ENCODE measurements at places on chromosomes 1 and 21.

GRCh38 chr1:221405146-221405545 lies 336.7 kb downstream of the DUSP10 start:
- no peak for DNase-seq

DNA sequence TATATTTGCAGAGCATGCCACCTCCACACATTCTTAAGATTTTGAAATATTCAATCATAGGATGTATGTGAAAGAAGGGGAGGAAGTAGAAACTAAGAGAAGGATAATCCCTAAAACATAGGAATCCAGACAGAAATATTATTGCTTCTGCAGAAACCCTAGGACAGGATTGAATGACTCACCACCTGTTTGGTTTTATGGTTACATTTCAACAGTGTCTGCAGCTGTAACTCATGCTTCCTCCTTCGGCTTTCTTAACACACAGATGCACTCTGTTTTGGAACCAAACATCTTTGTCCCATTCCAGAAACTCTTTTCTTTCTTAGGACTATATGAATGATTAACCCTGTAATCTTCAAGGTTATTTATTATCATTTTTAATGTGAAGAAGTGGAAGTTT lies 20.7 kb downstream of the RGS7 start:
- DNase-seq, result peak; percentile 49

- no peak for DNase-seq
Measured at GRCh38 chr1:167927046-167927754, 9.3 kb upstream of the DCAF6 start.

GRCh38 chr1:23807453-23807852 lies 6.9 kb upstream of the GALE start:
- peak; percentile 74 for DNase-seq

- no peak for DNase-seq
Measured at GRCh38 chr1:80367058-80367457, 1360.5 kb upstream of the ADGRL4 start.

- no peak for DNase-seq
Measured at GRCh38 chr1:225941187-225941941, at the start of gene LEFTY2. Gene LEFTY2 (minus strand): TSS chr1:225941220. CDS start chr1:225941140, 80 bp downstream.

- no peak for DNase-seq
Measured at GRCh38 chr1:105874621-105875020, 1181.9 kb upstream of the PRMT6 start.

- DNase-seq, result peak; percentile 96
Measured at GRCh38 chr1:12161662-12162458, 4.9 kb upstream of the TNFRSF1B start.

- DNase-seq, result no peak
Measured at GRCh38 chr1:225343618-225344017, 84.2 kb downstream of the LBR start.

DNA sequence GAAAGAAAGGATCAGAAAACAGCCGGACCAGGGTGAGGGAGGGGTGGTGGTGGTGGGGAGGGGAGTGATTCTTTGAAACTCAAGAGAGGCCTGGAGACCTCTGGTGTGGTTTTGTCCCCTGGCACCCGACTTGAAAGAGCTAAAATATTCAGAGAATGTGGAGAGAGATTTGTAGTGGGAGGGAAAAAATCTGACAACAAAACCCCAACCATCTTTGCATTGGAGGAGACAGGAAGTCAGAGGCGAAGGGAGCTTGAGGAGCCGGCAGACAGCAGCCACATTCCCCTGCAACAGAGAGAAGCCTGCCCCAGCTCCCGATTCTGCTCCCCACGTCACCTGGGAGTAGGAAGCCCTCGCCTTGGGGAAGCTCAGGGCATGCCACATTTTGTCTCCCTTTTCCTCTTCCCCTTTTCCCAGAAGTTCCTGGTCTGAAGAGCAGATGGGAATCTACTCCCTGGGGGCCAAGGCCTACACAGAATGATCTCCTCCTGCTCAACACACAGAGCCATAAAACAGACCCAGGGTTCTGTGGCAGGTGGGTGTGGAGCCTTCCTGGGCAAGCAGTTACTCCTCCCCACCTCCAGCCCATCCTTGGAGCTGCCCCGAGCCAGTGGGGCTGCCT lies 84.9 kb downstream of the ITPKB start:
- no peak for DNase-seq

DNA sequence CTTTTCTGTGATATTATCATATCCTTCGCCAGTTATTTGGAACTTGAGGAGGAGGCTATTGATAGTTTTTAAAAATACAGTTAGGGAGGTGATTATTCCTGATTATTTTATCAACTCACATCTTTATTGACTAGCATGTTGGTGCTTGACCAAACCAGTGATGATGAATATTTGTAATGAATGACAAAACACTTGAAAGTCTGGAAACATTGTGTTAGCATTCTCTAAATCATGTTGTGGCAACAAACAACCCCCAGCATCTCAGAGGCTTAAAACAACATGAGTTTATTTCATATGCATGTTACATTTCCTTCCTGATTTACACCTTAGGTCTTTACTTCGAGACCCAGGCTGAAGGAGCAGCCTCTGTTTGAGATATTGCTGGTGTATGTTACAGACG lies 10.7 kb upstream of the JUN start:
- no peak for DNase-seq

- DNase-seq, result no peak
Measured at GRCh38 chr1:61782771-61783170, 40.5 kb downstream of the PATJ start.
